ENCODE measurements at places on chromosomes 5 and 9.

- no peak for DNase-seq
Observed at GRCh38 chr9:98973171-98973570, 29.5 kb downstream of the COL15A1 start.

DNA sequence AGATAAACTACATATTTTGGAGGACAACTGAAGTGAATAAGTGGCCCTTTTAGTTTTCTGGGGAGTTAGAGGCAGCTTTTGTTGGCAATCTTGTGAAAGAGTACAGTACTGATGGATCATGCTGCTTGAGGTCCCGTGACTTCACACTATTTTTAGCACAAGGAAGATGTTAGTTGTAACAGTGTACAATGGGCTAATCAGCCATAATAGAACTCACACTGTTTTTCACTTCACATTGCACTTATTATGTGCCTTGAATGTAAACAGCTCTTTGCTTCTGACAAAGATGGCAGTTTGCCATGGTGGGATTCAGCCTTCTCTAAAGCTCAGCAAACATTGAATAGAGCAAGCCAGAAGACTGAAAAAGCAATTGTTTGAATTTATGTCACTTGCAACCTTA, 176.7 kb upstream of the ZNF608 start:
- peak; percentile 26 for DNase-seq

GRCh38 chr5:68215898-68216244, 315 bp downstream of the PIK3R1 start:
- no peak for DNase-seq

DNA sequence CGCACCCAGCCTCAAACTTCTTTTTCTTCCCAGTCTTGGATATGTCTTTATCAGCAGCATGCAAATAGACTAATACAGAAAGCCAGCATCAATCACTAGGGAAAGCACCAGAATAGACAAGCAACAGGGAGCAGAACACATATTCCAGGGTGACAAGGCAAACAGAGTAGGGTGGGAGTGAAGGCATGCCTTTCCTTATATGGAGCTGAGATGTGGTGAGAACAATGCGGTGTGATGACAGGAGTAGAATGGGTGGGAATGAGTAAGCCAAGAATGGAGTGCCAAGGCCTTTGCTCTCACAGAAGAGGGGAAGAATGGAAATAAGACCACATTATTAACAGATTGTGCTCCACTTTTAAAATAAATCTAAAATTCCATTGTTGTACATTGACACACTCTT, 115.6 kb downstream of the CETN3 start:
- peak; percentile 21 for DNase-seq

DNA sequence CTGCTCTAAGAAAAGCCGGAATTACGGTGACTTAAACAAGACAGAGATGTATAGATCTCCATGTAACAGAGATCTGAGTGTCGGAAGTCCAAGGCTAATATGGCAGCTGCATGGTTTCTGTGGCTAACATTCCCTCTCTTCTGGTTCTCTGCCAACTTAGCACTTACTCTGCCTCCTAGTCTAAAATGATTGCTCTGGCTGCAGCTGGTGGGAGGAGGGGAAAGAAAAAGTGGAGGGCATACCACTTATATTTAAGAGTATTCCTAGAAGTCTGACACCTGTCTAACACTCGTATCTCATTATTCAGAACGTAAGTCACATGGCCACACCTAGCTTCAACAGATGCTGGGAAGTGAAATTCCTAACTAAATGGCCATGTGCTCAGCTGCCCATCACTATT, 551.5 kb upstream of the TLE4 start:
- DNase-seq: no peak

- DNase-seq: no peak
Observed at GRCh38 chr9:86783884-86784283, 163.4 kb downstream of the GAS1 start.

GRCh38 chr5:150158170-150158949, 2.7 kb upstream of the PDGFRB start:
- DNase-seq: no peak

DNA sequence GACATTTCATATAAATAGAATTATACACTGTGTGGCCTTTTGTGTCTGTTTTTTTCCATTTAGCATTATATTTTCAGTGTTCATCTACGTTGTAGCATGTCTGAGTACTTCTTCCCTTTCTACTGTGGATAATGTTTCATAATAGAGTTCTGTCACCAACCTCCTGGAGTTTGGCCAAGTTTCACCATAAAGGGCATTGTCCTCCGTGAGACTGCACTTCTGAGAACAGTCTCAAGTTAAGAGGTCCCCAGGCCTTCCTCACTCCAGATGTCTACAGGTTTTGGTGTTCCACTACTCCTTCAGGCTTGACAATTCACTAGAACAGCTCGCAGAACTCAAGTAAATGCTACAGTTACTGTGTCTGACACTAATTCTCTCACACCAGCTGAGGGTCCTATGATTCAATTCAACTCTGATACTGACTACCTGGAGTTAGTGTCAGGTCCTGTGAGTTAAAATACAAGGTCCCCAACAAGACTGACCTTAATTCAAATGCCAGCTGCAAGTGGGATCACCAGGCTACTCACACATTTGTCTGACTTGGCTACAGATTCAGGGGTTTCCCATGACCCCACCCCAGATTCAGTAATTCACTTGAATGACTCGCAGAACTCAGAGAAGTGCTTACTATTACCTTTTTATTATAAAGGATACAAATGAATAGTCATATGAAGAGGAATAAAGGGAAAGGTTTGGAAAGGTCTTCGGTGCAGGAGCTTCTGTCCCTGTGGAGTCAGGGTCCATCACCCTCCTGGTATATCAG, 31.1 kb downstream of the SLC35A4 start:
- DNase-seq: no peak

DNA sequence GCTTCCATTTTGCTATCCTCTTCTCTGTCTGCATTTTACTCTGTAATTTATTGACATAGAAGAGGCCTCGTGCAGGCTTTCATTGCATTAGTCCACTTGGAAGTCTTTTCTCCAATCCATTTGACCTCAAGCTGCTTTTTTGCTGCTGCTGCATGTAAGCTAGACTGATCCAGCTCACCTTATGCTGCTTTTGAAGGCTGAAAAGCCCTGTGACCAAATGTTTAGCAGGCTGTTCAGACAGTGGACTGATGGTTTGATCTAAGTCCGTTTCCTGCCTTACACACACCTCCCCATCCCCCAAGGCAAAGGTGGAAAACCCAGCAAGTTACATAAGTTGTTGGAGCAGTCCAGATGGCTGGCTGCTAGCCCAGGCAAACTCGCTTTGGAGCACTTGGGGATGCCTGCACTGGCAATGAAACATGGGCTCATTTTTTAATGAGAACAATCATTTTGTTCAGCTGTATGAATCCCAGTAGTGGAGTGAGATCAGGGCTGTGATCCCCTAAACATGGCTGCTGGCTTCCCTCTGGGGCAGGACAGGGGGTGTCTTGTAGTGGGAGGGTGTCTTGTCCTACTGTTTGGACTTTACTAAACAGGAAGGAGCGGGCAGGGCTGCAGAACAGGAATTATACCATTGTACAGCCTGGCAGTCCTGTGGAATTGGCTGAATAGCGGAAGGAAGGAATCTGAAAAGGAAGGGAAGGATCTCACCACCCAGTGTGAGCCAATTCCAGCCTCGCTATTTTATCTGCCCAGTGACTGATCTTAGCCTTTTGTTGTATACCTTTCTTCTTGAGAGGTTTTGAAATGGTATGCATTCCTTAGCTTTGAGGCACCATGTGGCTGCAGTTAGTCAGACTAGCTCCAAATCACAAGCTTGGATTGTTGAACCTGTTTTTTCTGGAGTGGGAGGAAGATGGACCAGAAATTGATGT, 212.0 kb downstream of the ARHGAP26 start:
- DNase-seq: peak; percentile 74

DNA sequence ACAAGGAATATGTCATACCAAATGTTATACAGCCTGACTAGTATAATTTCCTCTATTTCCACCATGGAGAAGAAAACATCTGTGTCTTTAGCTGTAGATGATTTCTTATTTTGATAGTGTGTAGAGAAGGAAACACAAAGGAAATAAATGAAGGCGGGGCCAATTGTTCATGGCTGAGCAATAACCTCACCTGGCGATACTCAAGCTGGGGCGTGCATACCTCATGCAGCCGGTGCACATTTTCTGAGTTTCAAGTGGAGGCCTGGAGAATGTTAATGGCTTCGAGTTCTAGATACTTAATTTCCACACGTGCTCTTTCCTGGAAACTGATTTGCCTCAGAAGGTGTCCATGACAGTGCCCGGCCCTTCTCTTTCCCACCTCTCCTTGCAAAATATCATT, 127.4 kb upstream of the TAF11L2 start:
- no peak for DNase-seq

- no peak for DNase-seq
Observed at GRCh38 chr9:127525401-127526188, 74.3 kb downstream of the LRSAM1 start.

DNA sequence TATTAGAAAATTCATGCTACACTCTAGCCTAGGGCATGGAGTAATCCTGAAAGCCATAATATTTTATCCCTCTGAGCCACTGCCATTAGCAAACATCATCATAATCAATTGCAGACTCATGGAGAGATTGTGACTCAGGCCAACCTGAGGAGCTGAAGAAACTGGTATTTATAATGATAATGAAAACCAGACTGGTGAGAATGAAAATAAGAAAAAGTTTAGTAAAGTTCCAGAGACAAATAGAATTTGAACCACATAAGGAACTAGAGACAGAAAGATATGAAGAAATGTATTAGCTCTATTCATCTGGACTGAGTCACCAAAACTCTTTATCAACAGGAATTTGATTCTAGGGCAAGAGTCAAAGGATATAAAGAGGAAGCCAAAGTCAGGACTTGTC, 158.7 kb downstream of the DRD1 start:
- DNase-seq: no peak

GRCh38 chr5:40333459-40334241, 346.1 kb upstream of the PTGER4 start:
- peak; percentile 21 for DNase-seq

DNA sequence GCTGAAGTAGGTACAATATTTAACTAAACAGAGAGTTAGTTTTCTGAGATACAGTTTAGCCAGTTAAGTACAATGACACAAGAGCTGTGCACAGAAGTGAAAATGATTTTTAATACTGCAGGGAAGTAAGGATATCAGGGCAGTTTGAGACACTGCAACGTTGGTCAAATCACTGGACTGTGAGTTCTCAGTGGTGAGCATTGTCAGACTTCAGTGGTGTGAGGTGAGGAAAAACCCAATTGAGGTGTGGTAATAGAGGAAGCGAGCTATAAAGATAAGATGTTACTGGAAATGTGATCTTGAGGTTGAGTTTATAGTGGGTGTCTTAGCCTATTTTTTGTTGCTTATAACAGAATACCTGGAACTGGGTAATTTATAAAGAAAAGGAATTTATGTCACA, 12.8 kb upstream of the FBXL7 start:
- DNase-seq: no peak

DNA sequence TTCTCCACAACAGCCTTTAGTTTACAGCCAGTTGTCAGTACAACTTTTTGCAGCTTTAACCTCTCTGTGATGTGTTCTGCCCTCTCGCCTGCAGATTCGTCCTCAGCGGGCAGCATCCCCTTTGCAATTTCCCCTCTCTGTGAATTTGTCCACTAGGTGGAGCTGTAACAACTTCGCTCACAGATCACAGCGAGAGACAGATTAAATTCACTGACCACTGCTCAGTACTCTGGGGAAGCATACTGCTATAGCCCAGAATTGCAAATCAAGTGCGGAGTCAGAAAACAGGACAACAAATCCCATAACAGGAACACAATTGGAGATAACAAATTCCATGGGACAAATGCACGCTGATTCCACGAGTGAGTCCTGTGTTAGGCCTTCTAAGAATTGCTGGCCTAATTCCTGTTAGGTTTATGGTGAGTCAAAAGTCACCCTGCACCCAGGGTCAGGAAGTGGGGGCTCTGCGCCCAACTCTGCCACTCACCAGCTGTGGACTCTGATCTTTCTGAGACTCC, 2124.9 kb downstream of the MAT2B start:
- DNase-seq: peak; percentile 72

GRCh38 chr9:37990404-37991015, 78.5 kb downstream of the SHB start:
- DNase-seq: no peak

DNA sequence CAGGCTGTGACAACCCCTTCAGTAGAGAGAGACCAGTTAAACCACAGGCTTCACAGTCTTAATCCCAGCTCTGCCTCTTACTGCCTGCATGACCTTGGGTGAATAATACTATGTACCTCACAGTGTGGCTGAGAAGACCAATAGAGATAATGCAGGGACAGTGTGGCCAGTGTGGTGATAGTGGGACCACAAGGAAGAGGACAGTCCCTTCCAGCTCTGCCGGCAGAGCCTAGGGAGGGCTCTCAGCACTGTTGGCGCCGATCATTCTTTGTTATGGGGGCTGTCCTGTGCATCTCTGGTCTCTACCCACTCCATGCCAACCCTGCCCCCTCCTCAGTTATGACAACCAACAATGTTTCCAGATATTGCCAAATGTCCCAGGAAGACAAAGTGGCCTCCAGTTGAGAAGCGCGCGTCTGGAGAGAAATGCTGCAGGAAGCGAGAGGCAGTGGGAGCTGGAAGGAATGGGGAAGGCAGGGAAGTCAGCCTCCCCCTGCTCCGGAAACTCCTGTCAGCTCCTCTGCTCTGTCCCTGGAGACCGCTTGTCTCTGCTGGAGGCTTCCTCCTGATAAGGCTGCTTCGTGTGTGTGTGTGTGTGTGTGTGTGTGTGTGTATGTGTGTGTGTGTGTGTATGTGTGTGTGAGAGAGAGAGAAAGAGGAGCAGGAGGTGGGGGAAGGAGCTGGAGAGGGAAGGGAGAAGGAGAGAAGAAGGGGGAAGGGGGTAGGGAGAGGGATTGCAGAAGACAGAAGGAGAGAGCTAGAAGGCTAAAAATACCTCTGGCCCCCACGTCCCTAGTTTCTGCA, 31.8 kb upstream of the FABP6 start:
- DNase-seq: no peak

DNA sequence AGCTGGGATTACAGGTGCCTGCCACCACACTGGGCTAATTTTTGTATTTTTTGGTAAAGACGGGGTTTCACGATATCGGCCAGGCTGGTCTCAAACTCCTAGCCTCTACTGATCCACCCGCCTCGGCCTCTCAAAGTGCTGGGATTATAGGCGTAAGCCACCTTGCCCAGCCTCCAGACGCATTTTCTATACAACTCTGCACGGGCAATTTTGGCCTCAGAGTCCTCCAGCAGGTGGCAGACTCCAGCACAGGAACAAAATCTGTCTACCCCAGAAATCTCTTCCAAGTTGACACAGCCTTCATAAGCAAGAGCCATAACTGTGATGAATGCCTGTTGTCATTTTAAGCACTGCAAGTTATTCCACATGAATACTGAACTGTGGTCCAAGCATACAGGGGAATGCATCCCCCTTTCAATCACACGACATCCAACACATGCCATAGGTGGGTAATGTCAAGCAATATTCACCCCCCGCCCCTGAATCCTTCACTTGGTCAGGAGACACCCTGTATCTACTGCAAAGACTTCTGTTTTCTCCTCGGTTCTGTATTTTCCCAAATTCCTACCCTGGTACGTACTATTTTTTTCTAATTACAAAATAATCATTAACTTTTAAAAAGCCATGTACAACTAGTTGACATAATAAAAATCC, 50.8 kb downstream of the ALDH7A1 start:
- peak; percentile 35 for DNase-seq

- no peak for DNase-seq
Observed at GRCh38 chr5:74413403-74414048, 227.0 kb downstream of the ENC1 start.

Data from H4 (cell line).